ENCODE measurements at places on chromosomes 2 and 18.

- no peak for DNase-seq
These were observed 371.3 kb downstream of the SLC4A3 start for GRCh38 chr2:219998714-219999227.

DNA sequence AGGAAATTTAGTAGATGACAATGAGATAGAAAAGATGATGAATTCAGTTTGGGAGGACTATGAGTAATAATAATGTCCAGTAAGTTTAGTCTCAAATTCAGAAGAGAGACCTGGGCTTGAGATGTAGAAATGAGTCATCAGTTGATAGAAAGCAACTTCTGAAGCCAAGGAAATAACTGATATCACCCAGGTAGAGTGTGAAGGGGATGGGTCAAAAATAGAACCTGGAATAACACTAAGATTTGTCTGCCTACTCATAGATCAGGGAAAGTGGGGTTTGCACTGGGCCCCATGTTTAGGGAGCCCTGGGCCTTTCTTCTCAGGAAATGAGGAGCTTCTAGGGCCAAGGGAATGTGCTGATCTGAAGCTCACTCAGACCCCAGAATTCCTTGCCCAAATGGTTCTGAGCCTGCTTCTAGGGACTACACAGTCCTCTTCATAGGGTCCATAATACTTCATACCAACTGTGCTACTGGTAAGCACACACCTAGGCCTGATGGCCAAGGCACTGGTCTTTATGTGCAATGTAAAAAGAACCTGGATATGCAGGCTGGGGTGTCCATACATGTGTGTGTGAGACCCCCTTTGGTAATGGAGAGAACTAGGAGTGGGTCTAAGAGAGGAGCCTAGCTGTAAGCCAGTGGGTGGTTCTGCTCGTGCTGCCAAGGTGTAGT is 141.2 kb downstream of the IKZF2 start:
- DNase-seq = no peak

DNA sequence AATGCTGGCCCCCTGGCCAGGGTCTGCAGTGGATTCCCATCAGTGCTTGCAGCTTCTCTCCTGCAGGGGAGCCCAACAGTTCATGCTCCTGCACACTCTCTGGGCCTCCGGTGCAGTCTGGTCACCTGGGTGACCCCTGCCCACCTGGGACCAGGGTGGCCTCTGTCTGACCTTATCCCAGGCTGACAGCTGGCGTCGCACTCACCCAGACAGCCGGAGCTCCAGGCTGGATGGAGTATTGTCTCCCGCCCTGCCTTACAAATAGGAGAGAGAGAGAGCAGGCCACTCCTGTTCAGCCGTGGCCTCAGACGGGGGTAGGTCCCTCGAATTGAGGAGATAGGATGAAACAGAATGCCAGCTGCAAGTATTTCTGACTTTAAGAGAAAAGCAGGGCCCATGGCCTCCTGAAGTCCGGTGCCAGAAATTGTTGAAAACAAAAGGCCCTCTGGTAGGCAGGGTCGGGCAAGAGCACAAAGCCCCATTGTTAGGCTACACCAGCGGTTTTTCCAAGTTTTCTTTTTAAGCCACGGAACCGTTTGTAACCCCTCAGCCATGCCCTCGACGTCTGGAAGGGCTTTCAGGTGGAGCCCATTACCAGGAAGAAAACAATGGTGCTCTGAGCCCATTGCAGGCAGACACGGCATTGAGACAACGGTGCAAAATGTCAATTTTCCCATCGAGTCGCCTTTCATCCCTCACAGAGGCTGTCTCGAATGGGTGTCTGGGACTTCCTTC is 258.4 kb downstream of the BCL11A start:
- DNase-seq = no peak

- DNase-seq = no peak
These were observed 10.7 kb downstream of the IL1RL2 start for GRCh38 chr2:102197389-102198137.

GRCh38 chr18:74378179-74378682 is 62.6 kb downstream of the C18orf63 start:
- no peak for DNase-seq

- DNase-seq = no peak
These were observed 19.8 kb downstream of the TET3 start for GRCh38 chr2:74004212-74005182.

DNA sequence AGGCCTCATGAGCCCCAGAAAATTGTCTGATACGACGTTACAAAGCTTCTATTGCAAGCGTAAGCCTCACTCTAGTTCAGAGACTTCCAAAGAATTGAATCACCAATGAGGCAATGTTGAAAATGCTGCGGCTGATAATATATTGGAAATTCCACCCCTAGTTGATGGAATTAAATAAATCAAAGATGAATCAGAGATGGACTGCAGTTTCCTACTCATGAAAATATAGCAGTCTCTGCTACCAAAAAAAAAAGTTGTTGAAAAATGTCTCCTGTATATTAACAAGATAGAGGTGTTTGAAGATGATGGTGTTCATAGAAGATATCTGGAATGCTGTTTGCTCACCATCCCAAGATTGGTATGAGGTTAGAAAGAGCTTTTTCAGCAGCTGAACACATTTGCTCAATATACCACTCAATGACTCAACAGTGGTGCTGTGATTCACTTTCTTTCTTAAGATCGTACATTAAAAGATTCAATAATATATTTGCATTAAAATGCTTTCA is 99.8 kb upstream of the ARHGAP28 start:
- DNase-seq = no peak
